ENCODE measurements at places on chromosomes 5 and 9.
A peak's percentile ranks its signal among the peaks of the same experiment; 100 is the strongest.

DNA sequence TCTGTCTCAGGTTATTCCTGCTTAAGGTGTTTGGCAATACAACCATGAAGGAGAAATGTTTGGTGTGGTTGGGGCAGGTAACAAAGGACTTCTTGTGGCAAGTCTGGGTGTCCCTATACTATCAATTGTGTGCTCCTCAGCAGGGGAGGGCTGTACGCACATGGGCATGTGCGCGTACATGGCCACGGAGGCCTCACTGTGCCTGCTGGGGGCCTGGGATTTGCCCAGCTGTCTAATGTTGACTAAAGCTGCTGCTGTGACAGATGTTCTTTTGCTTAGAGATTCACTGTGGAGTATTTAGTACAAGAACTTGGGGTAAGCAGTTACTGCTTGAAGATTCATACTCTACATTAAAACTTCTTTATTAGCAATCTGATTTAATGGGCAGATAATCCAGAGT is 97.5 kb downstream of the HSPA4 start:
- DNase-seq: no peak

DNA sequence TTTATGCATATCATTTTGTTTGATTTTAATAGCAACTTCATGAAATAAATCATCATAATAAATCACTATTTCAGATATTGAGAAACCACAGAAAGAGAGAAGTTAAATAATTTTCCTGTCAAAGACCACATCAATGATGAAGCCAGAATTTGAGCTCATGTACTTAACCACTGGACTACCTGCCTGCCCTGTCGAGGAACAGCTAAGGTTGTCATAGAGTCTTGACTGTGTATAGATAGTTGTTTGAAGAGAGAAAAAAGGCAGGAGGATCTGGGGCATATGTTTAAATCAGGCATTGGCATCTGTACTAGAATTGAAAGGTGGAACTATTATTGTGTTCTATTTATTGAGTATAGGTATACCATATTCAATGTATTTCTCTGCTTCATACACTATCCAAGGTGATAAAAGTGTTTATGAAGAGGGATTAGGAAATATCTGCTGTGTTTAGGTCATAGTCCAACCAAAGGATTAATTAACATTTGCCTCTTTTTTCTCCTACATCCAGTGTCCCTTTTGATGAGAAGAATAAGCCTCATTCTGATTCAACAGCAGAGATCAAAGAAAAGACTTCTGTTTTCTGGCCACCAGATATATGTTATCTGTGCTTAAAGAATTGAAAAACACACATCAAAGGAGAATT is 37.3 kb upstream of the CDKN2B start:
- no peak for DNase-seq

DNA sequence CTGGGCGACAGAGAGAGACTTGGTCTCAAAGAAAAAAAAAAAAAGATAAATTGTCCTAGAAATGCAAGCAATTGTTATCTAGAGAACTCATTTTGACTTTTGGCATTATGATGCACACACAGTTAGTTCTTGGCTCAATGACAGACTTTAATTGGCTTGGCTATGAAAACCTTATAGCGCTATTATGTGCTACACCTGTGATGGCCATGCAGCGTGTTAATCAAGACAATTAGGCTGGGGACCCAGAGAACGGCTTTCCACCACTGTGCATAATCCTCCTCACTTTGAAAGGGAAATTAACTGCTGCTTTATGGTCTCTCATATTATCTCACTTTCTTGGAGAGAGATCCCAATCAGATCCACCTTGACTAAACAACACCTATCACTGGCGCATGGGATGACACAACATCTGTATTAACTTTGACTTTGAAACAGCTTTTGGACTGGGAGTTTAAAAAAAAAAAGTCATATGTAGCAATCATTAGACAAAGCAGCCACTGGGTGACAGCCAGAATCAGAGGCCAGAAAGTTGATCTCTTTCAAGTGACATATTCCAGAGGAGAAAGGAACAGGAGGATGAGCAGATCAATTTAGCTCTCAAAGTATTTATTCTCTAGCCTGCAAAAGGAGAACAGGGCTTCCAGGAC is 132.5 kb downstream of the PPP2R2B start:
- DNase-seq: no peak

- DNase-seq: no peak
Observed at GRCh38 chr9:37549527-37549926, 26.7 kb downstream of the FBXO10 start.

DNA sequence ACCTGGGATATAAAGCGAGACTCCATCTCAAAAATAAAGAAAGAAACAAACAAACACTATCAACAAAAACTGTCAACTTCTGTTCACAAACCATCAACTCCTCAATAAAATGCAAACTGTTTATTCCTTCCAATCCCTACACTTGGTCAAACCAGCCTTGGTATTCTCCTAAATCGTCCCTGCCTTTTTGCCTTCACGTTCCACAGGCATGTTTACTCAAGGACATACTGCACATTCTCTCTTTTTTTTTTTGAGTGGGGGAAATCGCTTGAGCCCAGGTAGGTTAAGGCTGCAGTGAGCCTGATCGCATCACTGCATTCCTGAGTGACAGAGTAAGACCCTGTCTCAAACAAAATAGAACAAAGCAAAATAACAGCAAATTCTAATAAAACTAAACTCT is 13.0 kb downstream of the UBAP2 start:
- DNase-seq: no peak

GRCh38 chr9:19113964-19114679 is 11.4 kb upstream of the HAUS6 start:
- DNase-seq: no peak

GRCh38 chr9:137198051-137198901 is 2.3 kb downstream of the TPRN start:
- DNase-seq: no peak

DNA sequence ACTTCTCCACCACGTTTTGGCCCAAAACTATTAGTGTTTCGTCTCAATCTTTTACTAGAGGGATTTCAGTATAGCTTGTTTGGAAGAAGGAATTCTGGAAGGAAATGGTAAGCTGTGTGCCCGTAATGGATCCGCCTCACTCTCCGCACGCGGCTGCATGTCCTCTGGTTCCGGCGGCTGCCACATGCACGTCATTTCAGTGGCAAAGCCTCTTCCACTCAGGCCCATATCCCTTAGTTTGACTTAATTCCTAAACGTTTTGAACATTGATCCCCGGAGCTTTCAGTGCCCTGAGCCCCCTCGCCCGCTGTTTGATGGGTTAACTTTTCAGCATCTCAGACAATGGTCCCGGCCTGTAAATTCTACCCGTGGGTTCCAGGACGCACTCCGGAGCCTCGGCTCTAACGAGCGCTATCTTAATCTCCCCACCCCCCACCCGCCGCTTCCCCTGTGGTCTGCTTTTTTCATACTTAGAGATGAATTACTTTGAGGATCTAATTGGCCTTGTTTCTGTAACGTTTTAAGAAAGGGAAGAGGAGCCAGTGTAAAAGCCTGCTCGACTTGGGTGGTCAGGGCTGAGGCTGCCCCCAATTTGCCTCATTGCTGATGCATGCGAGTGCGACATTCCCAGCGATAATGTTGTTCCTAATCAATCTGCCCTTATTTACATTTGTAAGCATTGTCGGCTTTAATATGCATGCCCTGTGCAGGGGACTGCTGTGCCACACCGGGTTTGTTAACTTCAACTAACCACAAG is 4.6 kb downstream of the PTCH1 start:
- DNase-seq: no peak

DNA sequence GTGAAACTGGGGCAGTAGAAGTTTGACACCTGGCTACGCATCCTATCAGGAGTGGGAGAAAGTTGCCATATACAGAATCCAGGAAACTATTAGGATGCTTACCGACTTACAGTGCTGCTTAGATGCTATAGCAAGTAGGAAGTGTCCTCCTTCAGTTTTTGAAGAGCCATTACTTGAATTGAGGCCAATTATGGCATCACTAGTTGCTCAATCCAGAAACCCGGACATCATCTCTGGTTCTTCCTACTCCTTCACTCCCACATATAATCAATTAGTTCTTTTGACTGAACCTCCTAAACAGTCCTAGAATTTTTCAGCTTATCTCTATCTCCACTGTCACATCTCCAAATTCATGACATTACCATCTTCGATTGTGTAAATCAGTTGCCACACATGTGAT is 41.8 kb upstream of the UGCG start:
- no peak for DNase-seq

- no peak for DNase-seq
Observed at GRCh38 chr9:85248514-85249312, 493.0 kb downstream of the AGTPBP1 start.

DNA sequence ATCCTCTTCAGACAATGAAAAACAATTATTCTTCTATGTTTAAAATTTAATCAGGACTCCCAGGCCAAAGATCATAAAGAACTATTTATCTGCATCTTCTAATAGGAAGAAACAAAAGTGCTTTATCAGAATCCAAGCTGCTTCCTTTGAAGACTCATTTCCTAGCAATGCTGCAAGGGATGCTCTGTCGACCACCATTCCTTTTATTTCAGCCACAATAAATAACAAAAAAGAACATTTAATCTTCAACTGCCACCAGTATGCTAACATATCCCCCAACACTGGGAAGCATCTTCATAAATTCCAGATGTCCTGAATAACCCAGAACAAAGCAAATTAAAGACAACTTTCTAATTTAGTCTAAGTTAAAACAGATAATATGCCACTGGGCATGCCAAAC is 68.7 kb downstream of the PKD2L2 start:
- no peak for DNase-seq

DNA sequence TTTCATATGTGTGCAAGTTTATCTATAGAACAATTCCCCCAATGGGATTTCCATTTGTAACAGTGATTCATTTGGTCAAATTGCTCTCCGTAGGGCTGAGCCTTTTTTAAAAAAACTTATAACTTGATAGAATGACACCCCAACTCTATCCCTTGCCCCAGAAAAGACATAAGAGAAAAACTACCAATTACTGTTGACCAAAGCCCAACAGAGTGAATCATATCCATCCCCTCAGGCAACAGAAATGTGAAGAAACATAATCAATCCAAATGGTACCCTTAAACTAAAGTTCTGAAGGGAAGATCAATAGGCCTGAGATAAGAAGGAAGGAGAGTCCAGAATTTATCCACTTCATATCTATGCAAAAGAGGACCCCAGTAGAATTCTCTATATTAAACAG is 17.8 kb downstream of the TICAM2 start:
- no peak for DNase-seq

DNA sequence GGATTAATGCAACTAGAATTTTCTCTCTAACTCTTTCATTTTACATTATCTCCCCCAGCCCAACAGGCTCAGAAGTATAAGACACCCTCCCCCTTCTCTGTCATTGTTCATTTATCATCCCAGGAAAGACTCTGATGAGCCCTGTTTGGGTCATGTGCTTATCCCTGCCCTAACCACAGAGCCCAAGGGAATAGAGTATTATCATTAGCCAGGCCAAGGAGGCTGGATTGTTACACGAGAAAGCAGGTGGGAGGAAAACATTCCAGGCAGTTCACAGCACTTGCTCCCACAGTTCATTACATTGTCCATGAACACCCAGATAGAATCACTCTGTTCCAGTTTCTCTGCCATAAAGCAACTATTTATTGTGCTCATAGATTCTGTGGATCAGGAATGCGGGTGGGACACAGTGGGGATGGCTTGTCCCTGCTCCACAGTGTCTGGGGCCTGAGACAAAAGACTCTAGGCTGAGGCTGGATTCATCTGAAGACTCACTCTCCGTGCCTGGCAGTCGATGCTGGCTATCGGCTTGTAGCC is 59.5 kb upstream of the TMEM215 start:
- no peak for DNase-seq

GRCh38 chr9:78357165-78357873 is 60.4 kb downstream of the PSAT1 start:
- DNase-seq: no peak

DNA sequence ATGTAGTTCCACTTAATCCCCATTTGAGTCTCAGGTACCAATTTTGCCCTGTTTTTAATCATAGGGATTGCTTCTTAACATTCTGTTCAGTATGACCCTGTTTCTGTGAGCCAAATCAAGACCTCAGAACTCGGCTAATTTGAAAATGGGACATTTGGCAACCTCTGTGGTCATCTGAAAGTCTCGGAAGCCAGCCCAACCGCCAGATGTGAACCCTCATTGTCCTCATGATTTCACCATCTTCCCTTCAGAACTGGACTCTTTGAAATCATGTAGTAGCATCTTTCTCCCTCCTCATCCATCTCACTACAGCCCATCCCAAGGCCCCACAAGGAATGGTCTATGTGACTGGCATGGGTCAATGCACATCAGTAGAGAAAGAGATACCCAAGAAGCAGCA is 88.9 kb downstream of the S1PR3 start:
- DNase-seq: no peak

GRCh38 chr5:143434261-143435209 is 31.0 kb upstream of the NR3C1 start:
- peak; percentile 6 for DNase-seq

- DNase-seq: no peak
Observed at GRCh38 chr9:21653091-21653490, 149.3 kb upstream of the MTAP start.

GRCh38 chr5:170049713-170050112 is 56.0 kb upstream of the FOXI1 start:
- no peak for DNase-seq

DNA sequence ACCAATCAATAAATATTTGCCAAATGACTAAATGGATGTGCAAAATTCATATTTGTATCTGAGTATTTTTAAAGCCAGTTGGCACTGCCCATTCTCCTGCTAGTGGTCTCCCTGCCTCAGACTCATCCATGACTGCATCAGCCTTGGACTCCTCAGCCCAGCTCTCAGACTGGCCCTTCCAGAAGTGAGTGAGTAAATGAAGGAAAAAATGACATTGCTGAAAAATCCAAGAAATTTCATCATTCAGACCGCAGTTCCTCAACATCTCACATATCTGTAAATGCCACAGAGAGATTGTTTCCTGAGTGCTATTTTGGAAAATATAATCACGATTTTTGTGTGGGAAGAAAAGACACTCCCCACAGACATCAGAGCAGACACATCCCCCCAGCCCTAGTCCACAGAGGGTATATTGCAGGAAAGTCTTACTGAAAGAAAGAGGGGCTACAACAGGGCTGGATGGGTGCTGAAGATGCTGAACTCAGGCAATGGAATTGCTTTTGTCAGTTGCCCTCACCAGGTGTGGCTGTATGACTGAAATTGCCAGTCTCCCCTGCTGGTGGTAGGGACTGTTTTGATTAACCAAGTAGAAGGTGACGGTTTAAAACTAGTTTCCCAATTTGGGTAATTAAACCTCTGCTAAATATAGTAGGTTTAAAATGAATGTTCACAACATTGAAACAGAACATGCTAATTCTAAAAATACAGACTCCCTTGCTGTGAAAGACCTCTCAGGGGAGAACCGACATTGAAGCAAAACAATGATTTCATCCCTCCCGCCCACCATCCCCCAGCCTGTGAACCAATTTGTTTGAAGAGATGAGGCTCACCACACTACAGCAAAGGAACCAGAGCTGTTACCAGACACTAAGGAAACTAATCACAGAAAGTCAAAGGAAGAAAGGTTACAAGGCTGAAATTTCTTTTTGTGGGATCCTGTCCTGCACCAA is 158.8 kb downstream of the DEPDC1B start:
- DNase-seq: no peak

DNA sequence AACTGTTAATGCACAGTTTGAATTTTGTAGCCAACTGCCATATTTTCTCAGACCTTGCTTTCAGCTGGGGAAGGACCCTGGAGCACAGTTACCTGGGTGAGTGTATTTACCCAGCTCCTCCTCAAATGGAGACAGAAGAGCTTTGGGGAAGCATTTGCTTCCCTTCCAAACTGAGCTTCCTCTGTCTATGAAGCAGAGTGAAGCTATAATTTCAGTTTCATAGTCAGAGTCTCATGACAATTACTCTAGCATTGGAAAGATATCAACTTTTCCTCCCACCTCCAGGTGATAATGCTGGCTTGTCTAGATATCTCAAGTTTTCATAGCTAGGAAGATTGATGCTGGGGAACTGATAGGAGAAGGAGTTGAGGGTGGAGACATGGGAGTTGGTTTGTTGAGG is 406.4 kb upstream of the CLINT1 start:
- no peak for DNase-seq

Measured in stimulated activated CD4-positive, alpha-beta T cell treated with anti-CD3 and anti-CD28 coated beads, Interleukin-15, amount 100 ng/mL, for 1 hour (primary cell).